Ecto neural progenitor cell (in vitro differentiated cells): ENCODE measurements at places on chromosomes 2 and 18.

DNA sequence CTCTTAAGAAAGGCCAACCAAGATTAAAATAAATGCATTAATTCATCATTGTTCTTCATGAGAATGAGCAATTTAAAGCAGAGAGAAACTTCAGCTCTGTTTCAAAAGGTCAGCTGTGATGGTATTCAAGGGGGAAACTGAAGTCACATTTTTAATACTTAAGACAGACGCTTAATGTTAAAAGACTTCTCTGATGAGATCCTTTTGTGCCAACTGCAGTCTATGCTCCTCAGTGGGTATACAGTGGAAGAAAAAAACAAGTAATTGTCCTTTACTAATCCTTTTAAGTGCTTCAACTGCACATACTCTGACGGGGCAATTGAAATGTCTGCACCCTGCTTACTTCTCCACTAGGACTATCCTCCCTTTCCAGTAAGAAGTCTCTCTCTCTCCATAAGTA, 309.7 kb downstream of the GULP1 start:
- DNase-seq: no peak

DNA sequence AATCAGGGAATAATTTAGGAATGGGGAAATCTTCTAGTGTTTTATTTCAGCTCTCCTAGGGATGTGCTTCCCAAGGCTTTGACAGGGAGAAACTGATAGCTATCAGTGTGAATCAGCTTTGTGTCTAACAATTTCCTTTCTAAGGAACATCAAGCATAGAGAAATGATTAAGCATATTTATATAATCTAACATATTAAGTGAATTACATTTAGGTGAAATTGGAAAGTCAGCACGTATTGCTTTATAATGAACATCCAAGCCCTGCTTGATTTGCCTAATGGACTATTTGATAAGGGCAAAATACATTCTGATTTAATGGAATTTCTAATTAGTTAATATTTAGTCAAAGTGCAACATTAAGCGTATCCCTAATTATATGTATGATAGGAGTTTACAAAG, 19.5 kb upstream of the TSPYL6 start:
- no peak for DNase-seq

DNA sequence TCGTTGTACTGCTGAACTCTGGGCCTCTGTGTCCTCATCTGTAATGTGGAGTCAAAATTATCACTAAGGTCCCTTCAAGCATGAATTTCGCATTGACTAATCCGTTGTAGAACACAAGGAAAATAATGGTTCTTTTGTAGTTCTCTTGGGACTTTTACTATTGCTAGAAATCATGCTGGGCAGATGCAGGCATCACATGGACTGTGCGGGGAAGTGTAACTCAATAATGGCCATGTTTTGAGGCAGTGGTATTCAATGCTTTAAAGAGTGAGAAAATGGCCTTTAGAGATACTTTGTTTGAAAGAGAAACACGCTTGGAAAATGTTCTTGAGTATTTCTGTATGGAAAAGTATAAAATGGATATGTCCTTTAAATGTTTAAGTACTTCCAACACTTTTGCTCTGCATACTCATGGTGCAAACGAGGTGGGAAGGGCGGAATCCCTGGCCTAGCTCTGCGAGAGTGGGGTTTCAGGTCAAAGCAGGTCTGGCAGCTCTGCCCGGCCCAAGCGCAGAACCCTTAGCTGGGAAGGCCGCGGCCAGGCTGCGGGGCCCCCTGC, 117.3 kb upstream of the MSTN start:
- DNase-seq: no peak

DNA sequence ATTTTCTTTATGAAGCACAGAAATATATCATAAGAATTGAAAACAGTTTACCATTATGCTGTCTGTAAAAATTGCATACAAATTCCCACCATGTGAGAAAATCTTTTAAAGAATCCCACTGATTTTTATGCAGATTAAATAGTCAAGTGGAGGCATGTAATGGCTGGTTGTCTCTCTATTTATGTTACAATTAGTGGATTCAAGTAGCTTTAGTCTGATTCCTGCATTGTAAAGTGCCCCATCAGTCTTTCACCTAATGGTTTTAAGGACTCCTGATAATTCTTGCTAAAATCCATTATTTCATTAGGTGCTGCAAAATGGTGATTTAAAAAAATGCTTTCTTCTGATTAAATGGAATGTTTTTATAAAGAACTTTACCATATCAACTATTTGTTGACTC, 148.4 kb upstream of the MYO3B start:
- no peak for DNase-seq

GRCh38 chr2:233435436-233436190, 81.3 kb downstream of the DGKD start:
- peak; percentile 30 for DNase-seq

DNA sequence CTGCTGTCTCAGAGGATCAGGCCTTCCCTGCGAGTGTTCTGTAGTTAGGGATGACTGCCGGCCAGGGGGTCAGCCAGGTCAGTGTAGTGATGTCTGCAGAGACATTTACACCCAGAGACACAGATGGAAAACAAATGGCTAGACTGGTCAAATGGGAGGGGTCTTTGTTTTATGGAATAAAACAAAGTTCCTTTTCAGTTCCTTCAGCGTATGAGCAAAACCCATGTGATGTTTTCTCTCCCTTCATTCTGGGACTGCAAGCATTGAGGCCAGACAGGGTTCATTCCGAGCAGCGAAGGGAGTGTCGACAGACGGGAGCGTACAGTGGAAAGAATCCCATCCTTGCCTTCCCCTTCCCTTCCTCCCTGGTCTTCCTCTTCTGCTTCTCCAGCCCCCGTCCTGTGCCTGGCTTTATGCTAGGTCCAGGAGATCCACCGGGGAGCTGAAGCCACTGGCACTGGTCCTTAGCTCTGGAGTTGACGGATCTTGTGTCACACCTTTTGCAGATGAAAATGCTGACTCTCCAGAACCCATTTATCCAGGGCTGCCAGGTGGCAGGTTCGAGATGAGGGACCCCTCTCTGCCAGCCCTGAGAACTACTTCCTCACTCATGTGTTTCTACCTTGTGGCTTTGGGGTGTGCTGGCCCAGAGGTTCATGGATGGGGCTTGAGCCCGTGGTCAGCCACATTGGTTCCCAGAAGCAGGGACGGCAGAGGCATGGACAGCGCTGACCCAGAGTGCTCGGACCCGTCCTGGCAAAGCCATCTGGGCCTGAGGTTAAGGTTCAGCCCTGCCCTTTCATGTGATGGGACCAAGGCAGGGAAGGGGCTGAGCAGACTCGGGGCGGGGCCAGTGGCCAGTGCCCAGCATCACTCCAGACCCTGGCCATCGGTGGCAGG, 24.2 kb downstream of the ITGB1BP1 start:
- DNase-seq: no peak

DNA sequence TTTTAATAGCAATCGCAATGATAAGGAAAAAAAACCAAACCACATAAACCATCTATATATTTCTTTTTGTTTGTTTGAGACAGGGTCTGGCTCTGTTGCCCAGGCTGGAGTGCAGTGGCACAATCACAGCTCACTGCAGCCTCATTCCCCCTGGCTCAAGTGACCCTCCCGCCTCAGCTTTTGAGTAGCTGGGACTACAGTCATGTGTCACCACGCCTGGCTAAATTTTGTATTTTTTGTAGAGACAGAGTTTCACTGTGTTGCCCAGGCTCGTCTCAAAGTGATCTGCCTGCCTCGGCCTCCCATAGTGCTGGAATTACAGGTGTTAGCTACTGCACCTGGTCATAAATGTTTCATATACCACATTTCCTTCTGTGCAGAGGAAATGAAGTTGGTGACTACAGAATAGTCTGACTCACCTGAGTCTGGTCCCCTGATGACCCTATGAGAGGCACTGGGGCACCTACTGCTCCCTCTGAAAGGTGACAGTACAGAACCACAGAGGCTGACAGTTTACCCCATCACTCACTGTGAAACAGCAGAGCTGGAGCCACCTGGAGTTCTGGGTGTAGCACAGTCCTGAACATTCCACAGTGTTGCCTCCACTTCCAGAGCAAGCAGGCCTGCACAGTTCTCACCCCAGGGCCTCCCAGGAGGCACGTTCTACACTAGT, 183.7 kb upstream of the PXDN start:
- no peak for DNase-seq

GRCh38 chr2:114742245-114742644, 299.8 kb downstream of the DPP10 start:
- no peak for DNase-seq

GRCh38 chr2:88085099-88085498, 17.5 kb downstream of the SMYD1 start:
- no peak for DNase-seq

GRCh38 chr2:43605079-43605655, 9.3 kb upstream of the THADA start:
- no peak for DNase-seq

- peak; percentile 87 for DNase-seq
Observed at GRCh38 chr2:97806738-97807618, 93.6 kb downstream of the ZAP70 start.

DNA sequence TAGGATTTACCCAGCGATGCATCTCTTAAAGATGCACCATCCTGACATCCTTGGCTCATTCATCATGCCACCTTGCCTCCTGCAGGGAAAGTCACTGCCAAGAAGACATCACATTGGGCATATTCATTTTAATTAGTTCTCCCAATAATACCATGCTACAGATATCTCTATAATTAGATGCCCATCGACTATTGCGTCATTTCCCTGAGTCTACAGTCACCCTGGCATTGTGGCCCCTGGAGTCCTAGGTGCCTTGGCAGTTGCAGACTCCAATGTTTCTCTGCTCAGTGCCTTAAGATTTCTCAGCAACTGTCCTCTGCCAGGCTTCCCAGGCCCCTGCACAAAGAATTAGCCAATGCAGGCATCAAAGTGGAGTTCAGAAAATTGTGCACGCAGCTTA, 32.6 kb downstream of the RDH14 start:
- no peak for DNase-seq

GRCh38 chr2:233354971-233355574, 779 bp downstream of the DGKD start:
- DNase-seq: no peak

DNA sequence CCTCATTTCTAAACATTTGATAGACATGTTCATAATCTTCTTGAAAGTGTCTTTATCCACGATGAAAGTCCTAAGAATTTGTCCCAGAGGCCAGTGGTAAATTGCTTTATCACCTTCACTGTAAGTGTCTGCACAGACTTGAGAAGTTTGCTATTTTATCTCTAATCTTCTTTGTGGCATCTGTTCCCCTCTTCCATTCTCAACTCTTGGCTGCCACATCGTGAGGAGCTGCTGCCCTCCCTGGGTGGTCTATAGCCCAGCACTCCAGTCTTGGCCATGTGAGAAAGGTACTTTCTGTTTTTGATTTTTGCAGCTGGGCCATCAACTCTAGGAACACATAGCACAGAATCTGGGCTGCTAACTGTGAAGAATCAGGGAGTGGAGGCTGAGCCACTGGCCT, 45.5 kb downstream of the SLC14A2 start:
- no peak for DNase-seq

DNA sequence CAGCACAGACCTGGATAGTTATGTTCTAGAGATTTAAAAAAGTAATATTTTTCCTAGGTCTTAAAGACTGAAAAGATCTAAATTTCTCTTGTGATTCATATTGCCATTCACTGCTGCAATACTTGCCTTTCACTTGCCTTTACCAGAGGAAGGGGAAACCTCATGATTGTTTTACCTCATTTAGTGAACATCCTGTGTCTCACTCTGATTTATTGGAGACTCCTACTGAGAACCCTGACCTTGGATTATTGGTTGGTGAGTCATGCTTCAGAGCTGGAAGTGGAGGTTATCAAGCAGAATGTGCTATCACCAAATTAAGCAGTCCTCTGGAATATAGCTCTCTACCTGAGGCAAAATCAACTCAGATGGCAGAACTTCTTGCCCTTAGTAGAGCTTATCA, 500.5 kb downstream of the TSN start:
- no peak for DNase-seq

- no peak for DNase-seq
Observed at GRCh38 chr2:189860161-189860560, 75.9 kb downstream of the PMS1 start.

GRCh38 chr2:61704364-61704763, 149.5 kb downstream of the FAM161A start:
- DNase-seq: no peak

DNA sequence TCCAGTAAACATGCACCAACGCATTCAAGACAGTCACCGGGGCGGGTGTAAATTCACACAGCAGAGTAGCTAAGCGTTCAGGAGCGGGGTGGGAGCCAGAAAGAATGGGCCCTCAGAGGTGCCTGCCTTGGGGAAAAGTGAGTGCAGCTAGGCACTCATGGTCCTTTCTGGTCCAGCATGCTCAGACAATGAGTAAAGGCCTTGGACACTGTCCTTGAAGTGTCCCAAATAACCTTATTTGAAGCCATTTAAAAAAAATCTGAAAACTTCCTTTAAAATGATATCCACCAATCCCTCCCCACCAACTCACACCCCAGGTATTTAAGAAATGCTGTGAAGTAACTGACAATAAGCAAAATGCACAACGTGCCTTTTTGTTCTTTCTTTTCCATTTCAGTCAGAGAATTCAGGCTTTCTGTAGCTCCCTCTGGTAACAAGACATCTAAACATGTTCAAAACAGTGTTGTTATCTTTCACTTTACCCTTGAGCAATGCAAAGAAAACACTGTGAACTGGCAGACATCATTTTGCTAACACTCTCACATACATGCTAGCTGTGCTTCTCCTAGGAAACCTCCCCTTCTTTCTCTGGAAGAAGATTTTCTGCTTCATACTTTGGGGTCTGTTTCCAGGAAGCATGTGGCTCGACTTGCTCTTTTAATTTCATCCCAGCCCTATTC, 445.1 kb upstream of the SPRED2 start:
- no peak for DNase-seq

DNA sequence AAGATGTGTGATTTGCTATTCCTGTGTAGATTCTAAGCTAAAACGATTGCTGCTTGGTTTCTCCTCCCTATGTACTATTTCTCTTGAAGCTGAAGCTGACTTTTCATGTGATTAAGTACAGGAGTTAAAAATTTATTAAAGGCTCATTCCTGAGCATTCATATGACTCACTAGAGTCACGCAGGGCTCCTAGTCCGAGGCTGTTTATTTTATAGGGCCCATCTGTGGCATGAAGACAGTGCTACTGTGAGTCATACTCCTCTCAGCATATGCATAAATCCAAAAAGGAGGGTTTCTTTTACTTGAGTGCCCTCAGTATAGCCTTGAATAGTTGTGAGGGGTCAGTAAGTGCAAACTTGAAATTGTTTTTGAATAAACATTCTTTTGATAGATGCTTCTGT, 378.8 kb downstream of the PTPRM start:
- DNase-seq: no peak

GRCh38 chr18:55360061-55360460, 227.9 kb downstream of the TCF4 start:
- no peak for DNase-seq

- DNase-seq: no peak
Observed at GRCh38 chr2:230981704-230982103, 14.2 kb upstream of the SPATA3 start.

GRCh38 chr2:31049264-31049663, 89.0 kb downstream of the GALNT14 start:
- no peak for DNase-seq

GRCh38 chr2:207619764-207620203, 5.4 kb downstream of the METTL21A start:
- DNase-seq: no peak

- DNase-seq: peak; percentile 54
Observed at GRCh38 chr18:62325806-62326645, 916 bp downstream of the TNFRSF11A start.

- no peak for DNase-seq
Observed at GRCh38 chr2:124211461-124211860, 186.4 kb downstream of the CNTNAP5 start.

GRCh38 chr2:223554923-223555322, 47.2 kb downstream of the SCG2 start:
- DNase-seq: no peak

- DNase-seq: no peak
Observed at GRCh38 chr2:22907330-22907729, 477.6 kb upstream of the KLHL29 start.

GRCh38 chr2:98868548-98869271, 67.3 kb downstream of the CRACDL start:
- DNase-seq: no peak
